ENCODE measurements at places on chromosomes 7 and 10.

DNA sequence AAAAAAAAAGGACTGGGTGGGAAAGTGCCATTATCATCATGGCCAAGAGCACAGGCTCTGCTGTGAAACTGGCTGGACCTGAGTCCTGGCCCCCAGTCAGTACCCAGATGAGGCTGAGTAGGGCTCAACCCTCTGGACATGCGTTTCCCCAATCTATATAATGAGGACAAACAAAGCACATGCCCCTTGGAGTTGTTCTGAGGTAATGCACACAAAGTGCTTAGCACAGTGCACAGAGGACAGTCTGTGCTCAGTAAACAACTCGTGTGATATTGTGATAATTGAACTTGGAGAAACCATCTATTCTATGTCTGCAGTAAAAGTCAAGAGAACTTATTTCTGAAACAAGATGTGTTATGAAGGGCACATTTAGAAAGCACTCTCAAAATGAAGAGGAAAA, 138.8 kb downstream of the KCNMA1 start:
- no peak for DNase-seq

DNA sequence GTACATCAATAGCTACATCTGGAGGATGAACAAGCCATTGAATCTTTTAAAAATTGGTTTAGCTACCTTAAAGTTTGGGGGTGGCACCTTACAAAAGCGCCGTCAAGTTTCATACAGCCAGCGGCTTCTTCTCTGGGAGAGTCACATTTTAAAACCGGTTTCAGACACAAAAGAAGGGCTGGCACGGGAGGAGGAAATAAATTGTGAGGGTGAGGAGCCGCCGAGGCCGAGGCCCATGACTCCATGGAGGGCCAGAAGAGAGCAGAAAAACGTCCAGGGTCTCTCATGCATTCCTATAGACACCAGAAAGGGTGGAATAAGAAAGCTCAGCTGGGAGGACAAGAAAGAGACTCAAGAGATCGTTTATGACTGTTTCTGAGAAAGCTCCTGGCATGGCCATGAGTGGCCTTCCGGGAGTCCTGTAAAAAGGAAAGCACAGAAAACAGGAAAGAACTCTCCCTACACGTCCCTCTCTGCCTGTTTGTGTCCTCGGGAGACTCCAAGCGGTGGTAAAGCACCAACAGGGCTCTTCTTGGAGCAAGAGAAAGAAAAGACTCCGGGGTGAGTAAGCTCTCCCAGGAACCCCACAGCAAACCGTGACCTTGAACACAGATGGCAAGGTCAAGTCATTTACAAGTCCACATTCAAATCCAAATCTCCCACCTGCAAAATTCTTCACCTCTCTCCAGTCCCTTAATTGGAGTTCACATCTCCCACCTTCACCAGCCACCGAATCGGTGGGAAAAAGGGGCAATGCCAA, 1.8 kb downstream of the FRAT2 start:
- DNase-seq = no peak

DNA sequence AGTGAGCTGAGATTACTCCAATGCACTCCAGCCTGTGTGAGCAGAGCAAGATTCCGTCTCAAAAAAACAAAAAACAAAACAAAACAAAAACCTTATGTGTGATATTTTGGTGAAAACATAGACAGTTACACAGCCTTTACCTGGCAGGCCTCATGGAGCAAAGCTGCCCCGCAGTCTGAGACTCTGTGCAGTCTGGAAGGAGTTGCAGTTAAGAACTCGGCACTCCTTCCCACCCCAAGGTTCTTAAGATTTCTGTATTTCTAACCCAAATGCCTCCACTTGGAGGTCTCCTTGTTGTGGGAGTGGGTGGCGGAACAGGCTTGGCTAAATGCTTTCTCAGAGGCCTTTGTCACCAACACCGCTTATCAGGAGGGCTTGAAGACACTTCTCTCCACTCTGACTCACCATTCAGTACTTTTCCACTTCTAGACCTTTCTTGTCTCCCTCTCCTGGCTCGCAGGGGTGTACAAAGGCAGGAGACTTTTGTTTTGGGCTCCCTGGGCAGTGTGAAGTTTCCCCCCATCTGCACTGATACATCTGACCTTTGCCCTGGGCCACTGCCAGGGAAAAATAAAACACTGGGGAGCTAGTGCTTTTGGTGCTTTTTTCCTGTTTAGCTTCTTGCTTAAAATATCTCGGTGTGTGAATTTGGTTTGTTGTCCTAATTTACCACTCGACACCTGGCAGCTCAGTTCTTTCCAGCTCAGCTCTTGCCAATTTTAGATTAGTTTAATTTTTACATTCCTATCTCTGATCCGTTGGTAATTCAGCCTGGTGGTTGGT, 51.3 kb upstream of the MAGI2 start:
- DNase-seq = no peak

GRCh38 chr7:114062810-114063209, 144.0 kb upstream of the PPP1R3A start:
- no peak for DNase-seq

- DNase-seq = no peak
Observed at GRCh38 chr10:123134915-123135414, 805 bp upstream of the HMX3 start.

GRCh38 chr10:99430116-99430450, 341 bp downstream of the GOT1 start:
- DNase-seq = no peak
